GM10248 (cell line): ENCODE measurements at places on chromosomes 7 and 10.

GRCh38 chr7:157570531-157571200, 233.9 kb downstream of the DNAJB6 start:
- no peak for DNase-seq

GRCh38 chr7:68381731-68382130, 1216.5 kb upstream of the AUTS2 start:
- DNase-seq: no peak

- DNase-seq: no peak
These were observed 63.7 kb upstream of the AOAH start for GRCh38 chr7:36787933-36788378.

- no peak for DNase-seq
These were observed 95.4 kb downstream of the UBE2H start for GRCh38 chr7:129857313-129857712.

- no peak for DNase-seq
These were observed 686.9 kb upstream of the FOXK1 start for GRCh38 chr7:3995187-3995586.

- DNase-seq: no peak
These were observed 250.7 kb upstream of the BMPER start for GRCh38 chr7:33654676-33655075.

- DNase-seq: no peak
These were observed 90.5 kb downstream of the WIPF3 start for GRCh38 chr7:29896685-29897411.

- peak; percentile 45 for DNase-seq
These were observed 51.3 kb downstream of the POLL start for GRCh38 chr10:101536800-101537199.

GRCh38 chr7:117715784-117716445, 157.3 kb downstream of the CTTNBP2 start:
- peak; percentile 38 for DNase-seq

GRCh38 chr10:79161557-79161956, 92.8 kb downstream of the ZMIZ1 start:
- DNase-seq: no peak

GRCh38 chr10:110493832-110494426, 3.8 kb upstream of the DUSP5 start:
- DNase-seq: no peak

DNA sequence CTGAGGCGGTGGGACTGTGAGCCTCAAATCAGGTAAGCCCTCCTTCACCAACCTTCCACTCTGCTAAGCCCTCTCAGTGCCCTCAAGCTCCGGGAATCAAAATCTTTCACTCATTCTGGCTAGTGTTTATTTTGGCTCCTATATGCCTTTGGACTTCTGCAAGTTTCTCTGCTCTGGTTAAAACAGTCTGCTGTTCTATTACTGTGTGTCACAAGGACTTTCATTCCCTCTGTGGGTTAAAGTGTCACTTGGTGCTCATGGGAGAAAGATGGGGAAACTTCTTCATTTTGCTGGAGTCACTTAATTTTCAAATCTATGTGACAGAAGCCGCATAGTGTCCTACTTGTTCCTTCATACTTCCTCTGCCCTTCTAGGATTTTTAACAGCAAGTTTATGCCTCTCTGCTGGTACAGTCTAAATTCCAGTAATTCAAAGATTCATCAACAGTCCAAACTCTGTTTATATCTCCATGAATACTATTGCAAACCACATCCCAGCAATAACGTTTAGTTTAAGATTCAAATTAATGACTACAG, 61.3 kb downstream of the CD36 start:
- DNase-seq: no peak

DNA sequence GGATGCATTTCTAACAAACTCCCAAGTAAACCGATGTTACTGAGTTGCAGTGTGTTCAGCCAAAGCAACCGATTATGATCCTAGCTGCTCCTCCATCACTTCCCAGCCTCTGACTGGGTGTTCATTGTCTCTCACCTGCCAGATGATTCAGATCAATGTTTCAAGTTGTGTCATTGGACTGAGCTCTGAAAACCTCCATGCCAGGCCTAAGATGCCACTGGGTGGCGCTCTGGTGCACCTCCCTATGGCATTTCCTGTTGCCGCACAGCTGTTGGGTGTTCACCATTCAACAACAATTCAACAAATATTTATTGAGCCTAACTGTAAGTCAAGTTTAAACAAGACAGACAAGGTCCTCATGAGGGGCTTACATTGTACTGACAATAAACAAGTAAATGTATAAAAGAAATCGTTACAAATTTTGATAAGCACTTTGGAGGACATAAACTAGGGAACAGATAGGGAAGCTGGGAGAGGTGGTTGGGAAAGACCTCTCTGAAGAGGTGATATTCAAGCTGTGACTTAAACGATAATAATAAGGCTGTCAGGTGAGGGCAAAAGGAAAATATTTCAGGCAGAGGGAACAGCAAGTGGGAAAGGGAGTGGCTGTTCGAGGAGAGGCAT, 22.8 kb downstream of the RGR start:
- peak; percentile 50 for DNase-seq

DNA sequence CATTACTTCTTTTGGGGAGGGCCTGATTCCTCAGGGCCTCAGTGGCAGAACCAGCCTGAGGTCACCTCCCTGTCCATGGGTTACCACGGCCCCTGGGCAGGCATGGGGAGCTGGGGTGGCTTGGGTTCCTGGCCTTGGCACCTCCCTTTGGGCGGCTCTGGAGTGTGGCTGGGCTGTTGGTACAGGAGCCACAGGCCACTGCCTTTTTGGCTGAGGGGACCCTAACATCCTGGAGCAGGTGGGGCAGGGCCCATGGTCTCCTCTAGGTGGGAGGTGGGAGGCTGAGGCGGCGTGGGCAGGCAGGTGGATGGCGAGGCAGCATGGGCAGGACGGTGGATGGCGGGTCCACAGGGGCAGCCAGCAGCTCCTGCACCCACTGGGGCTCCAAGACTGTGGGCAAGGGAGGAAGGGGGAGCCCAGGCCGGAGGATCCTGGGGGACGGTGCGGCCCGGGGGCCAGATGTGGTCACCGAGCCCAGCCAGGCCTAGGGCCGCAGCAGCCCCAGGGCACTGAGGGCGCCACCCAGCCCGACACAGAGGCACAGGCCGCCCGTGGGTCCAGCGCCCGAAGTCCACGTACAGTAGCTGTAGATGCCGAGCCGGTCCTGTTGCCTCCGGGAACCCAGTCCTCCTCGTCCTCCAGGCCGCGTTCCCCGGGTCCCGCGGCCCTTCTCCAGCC, 2.4 kb upstream of the SYCE1 start:
- no peak for DNase-seq

- no peak for DNase-seq
These were observed 52.3 kb upstream of the KIAA1217 start for GRCh38 chr10:24156686-24157085.

GRCh38 chr7:139998572-139998971, 64.2 kb downstream of the PARP12 start:
- DNase-seq: no peak

DNA sequence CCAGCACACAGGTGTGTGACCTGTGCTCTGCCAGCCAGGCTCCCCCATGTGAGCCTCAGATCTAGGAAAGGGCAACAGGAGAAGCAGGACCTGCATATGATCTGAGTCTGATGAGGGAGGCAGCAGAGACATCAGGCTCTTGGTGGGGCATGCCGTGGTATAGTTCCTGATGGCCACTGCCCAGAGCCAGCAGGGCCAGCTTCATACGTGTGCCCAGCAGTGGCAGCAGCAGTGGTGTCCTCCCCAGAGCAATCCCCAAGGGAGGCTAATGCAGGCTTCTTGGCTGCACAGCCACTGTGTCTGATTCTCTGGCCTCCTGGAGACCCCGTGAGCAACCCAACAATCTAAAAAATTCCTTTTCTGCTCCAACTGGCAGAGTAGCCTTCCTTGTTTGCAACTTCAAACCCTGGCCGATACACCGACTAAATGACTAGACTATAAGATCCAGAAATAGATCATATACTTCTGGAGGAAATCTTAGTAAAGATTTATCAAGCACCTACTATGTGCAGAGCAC, 230.6 kb upstream of the ZMIZ1 start:
- no peak for DNase-seq

DNA sequence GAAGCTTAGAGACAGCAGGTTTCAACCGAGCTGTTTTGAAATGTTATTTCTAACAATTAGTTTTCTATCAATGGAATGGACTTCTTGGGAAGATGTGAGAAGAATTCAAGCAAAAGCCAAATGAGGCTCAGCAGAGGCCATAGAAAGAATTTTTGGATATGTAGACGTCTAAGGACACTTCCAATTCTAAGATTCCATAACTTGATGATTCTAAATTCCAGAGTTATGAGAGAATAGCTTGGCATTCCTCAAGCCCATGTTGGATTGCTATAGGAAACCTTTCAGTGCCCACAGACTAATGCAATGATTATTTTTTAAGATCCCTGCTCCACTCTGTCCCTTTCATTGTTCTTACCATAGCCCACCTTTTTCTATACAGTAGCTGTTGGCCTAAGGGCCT, 77.2 kb upstream of the PALS2 start:
- DNase-seq: no peak

GRCh38 chr10:44673245-44673983, 237.7 kb upstream of the TMEM72 start:
- no peak for DNase-seq
